ENCODE measurements at places on chromosomes 7 and 10.
A peak's percentile ranks its signal among the peaks of the same experiment; 100 is the strongest.

DNA sequence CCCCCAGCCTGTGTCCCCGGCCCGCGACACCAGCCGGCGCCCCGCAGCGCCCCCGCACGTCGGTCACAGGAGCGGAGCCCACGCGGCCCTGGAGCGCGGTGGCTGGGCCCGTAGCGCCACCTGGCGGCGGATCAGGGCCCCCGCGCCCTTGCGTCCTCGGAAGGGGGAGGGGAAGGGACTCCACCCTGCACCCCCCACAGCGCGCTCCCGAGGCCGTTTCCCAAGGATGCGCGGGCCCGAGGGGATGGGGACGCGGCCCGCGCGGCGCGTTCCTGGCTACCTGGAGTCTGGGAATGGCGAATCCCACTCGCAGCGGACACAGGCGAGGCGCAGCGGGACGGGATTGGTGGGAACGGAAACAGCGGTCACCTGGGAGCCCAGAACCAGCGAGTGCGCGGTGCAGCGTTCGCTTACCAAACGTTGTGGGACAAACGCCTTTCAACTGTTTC is 23.8 kb upstream of the MKI67 start:
- DNase-seq = peak; percentile 61

- no peak for DNase-seq
These were observed 11.5 kb upstream of the UNCX start for GRCh38 chr7:1220977-1221745.

DNA sequence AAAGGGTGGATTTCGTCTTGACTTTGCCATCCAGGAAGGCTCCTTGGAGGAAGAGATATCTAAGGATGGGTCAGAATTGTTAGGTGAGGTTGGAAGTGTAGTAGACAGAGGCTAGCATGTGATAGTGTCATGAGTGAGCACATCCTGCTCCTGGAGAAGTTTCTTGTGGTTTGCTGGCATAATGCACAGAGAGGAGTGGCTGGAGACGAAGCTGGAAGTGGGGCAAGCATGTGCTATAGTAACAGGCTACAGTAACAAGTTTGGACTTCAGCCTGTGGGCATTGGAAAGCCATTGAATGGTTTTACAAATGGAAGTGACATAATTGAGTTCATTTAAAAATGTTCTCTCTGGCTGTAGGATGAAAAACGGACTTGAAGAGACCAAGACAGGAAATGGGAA is 175.6 kb upstream of the VWC2 start:
- DNase-seq = no peak

- DNase-seq = no peak
These were observed 103.3 kb downstream of the FAM107B start for GRCh38 chr10:14671386-14671831.

GRCh38 chr7:512541-513311 is 6.9 kb downstream of the PDGFA start:
- DNase-seq = no peak

GRCh38 chr10:94524711-94525110 is 20.9 kb upstream of the HELLS start:
- no peak for DNase-seq

DNA sequence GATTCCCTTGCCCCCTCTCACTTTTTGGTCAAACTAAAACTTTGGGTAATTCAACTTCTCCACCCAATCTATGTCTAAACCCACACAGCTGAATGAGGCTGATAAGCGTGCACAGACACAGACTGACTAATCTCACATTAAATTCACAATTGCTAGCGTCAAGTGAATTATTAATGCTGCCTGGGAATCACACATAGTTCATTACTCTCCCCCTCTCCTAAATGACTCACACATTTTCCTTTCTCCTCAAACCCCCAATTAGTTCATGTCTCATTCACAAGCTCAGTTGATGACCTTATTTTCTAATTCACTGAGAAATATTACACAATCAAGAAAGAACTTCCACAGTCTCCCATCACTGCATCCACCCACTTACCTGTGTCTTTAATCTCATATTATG is 14.5 kb downstream of the KLF14 start:
- DNase-seq = no peak
